ENCODE measurements at places on chromosomes 16 and 17.

- no peak for DNase-seq
Observed at GRCh38 chr17:17379197-17379991, 76.2 kb downstream of the NT5M start.

GRCh38 chr17:34283571-34283970 lies 2.0 kb upstream of the CCL11 start:
- DNase-seq: no peak

GRCh38 chr17:15490634-15491261 lies 23.3 kb upstream of the CDRT4 start:
- no peak for DNase-seq

- no peak for DNase-seq
Observed at GRCh38 chr16:55203570-55203969, 120.4 kb upstream of the IRX6 start.

GRCh38 chr16:48833461-48833860 lies 223.5 kb upstream of the N4BP1 start:
- no peak for DNase-seq

DNA sequence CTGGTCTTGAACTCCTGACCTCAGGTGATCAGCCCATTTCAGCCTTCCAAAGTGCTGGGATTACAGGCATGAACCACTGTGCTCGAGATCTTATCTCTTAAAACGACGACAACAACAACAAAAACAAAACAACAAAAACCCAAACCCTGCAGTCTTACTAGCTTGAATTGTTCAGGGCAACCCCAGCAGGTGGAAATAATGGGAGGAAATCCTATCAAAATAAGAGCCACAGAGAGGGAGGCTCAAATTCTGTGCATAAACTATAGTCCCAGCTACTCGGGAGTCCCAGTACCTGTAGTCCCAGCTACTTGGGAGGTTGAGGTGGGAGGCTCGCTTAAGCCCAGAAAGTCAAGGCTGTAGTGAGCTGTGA lies 16.5 kb upstream of the ATP6V0A1 start:
- no peak for DNase-seq

- no peak for DNase-seq
Observed at GRCh38 chr17:76884995-76885893, 17.0 kb downstream of the MGAT5B start.

GRCh38 chr16:87308826-87309225 lies 8.4 kb downstream of the C16orf95 start:
- DNase-seq: no peak

- no peak for DNase-seq
Observed at GRCh38 chr17:43171586-43172487, 823 bp downstream of the NBR1 start.

DNA sequence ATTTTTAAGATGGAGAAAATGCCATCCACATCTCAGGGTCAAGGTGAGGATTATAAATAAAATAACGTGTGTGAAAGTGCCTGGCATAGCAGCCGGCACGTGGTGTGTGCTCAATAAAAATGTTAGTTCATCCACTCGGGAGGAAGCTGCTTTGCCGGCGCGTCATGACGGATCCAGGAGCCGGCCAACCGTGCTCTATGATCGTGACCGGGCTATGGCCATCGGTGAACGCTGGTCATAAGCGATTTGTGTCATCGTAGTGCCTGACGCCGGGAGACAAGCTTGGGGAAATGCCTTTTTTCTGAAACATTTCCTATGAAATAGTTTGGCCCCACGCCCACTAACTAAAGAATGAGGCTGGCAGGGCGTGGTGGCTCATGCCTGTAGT lies 74.0 kb downstream of the CMC2 start:
- no peak for DNase-seq
